ENCODE measurements at places on chromosomes 12 and 14. TPM values are rescaled to one million over a fixed set of nuclear protein-coding genes. Genes with fewer than 3 reads are reported as not detected.

The INHBC gene
- total RNA-seq = not detected

GRCh38 chr14:42715316-42715715 is 1108.6 kb downstream of the LRFN5 start:
- no peak for DNase-seq

DNA sequence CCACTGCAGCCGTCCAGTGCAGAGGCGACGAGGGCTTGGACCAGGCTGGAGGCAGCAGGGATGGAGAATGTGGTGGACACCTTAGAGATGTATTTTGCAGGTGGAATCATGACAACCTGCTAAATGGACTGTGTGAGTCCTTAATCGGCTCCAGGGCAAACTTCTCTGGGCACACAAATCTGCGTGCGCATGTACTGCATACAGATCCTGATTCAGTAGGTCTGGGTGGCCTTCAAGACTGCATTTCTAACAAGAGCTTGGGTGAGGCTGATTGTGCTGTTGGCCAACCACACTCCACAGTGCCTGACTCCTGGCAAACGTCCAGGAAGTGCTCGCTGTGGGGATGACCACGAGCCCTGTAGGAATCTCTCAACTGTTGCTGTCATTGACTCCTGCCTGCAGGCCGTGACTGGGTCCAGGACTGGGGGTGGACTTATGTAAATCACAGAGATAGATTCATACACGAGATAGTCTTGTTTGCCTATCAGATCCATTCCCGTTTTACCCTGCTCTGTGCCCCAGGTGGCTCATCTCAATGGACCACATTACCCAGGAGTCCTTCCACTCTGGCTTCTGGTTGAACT is 27.2 kb downstream of the JDP2 start:
- DNase-seq = no peak

The AMDHD1 gene
- total RNA-seq = 0.54 TPM

The DIO2 gene
- total RNA-seq = 0.05 TPM

The MYL2 gene
- not detected for total RNA-seq

GRCh38 chr12:23708185-23708837 is 241.2 kb downstream of the SOX5 start:
- DNase-seq = no peak

- no peak for DNase-seq
Observed at GRCh38 chr14:74763803-74764531, 851 bp downstream of the YLPM1 start.

DNA sequence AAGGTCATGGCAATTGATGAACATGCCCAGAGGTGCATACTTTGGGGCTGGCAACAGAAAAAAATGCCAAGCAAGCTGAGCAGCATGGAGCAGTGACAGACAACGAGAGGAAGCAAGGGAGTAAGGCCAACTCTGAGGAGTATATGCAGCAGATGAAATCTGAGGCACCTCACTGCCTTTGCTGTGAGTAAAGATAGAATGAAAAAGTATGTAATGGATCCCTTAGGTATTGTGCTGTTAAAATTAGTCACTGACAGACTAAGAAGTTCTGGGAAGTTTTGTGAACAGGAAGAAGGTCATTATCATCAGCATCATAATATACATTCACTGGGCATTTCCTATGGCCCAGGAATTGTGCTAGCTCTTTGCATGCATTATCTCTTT is 269.9 kb downstream of the DUSP6 start:
- no peak for DNase-seq

DNA sequence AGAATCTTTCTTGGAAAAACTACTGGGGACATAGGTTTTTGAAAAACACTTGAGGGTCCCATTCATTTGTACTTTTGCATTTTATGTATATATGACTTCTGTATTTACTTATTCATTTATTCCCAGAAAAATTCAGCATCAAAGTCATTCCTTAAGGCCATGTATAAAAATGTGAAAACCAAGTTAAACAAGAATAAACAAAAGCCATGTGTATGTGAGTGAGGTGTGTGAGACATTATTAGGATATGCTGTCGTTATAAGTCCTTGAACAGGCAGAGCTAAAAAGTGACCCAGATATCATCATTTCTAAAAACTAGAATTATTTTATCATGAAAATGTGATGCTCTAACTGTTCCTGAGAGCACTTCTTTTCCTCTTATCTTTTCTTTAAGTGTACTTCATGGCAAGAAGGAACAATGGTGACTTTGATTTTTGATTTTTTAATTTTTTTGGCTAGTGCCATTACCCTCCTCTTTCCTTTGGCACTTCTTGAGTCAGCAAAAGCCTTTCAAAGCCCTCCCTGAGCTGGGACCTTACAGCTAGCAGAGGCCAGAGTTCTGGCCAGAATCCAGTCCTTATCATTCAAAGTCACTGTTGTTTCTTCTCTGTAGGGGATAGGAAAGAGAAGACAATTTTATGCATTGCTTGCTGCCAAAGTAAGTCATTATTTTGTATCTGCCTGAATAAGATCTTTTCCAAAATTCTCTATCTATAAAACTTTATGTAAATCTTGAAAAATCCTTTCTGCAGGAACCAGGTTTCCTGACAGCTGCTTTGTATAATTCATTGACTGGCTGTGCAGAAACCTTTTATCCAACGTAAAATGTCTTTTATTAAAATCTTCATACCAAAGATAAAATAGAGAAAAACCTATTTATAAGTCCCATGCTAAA is 419.7 kb upstream of the PRICKLE1 start:
- DNase-seq = no peak

DNA sequence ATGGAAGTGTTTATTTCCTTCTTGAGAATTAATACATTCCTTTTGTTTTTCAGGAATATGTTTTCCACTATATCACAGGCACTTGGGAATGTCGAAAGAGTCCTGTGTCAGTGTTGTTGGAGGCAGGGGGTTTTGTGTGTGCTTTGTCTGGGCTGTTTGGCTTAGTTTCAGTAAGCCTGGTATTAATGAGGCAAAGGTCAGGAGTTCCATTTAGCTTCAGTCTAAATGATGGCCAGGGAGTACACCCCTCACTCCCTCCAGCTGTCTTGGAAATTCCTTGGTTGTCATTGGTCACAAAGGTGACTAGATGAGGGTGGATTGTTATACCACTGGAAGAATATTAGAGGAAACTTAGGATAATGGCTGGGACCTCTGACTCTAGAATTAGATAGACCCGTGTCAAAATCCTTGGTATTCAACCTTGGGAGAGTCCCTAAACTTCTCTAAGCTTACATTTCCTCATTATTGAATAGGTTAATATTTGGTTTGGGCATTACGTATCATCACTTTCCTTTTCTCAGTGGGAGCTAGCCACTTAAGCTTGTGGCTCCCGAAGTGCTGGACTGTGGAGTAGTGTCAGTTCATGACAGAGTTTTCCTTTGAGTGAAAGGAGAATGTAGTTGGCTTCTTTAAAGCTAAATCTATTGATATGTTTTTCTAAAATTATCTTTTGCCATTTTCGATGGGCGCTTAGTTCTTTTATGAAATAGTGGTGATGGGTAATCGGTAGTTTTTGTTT is 5.2 kb downstream of the FRS2 start:
- DNase-seq = no peak

The SLC2A3 gene
- 0.51 TPM for total RNA-seq

- DNase-seq = peak; percentile 68
Observed at GRCh38 chr14:92503756-92504491, 9.7 kb upstream of the RIN3 start.

DNA sequence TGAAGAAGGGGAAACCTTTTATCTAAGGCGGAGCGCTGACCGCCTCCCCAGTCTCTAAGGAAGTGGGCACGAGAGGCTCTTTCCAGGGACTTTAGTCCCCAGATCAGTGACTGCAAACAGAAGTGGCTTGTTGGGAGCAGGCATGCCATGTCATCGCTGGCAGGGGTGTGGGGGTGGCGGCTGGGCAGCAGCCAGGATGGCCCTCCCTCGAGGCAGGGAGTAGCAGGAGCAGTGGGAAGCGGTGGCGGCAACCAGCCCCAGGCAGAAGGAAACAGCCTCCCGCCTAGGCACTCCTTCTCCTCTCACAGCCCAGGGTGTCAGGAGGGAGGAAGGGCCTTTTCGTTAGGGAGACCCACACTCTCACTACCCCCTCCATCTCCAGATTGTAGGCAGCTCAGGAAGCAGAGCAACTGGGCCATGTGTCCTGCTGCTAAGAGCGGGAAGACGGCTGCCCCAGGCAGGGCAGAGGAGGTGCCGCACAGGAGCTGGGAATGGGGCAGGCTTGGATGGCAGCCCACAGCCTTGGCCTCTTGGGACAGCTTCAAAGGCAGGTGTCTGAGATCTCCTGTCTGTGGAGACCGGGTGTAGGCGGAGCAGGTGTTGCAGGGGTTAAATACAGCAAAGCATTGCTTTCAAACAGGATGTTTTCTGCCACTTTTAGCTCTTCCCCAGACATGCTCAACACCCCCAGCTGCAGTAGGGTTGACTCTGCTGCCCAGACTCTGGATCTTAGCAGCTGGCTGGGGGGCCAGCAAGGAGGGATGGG is 21.8 kb downstream of the VDR start:
- no peak for DNase-seq

The DBX2 gene
- not detected for total RNA-seq

- DNase-seq = no peak
Observed at GRCh38 chr12:106303202-106303820, 778 bp downstream of the TCP11L2 start.

GRCh38 chr14:29282169-29282568 is 515.6 kb downstream of the FOXG1 start:
- DNase-seq = no peak

The ABCD2 gene
- not detected for total RNA-seq

The PARPBP gene
- total RNA-seq = 14.3 TPM

DNA sequence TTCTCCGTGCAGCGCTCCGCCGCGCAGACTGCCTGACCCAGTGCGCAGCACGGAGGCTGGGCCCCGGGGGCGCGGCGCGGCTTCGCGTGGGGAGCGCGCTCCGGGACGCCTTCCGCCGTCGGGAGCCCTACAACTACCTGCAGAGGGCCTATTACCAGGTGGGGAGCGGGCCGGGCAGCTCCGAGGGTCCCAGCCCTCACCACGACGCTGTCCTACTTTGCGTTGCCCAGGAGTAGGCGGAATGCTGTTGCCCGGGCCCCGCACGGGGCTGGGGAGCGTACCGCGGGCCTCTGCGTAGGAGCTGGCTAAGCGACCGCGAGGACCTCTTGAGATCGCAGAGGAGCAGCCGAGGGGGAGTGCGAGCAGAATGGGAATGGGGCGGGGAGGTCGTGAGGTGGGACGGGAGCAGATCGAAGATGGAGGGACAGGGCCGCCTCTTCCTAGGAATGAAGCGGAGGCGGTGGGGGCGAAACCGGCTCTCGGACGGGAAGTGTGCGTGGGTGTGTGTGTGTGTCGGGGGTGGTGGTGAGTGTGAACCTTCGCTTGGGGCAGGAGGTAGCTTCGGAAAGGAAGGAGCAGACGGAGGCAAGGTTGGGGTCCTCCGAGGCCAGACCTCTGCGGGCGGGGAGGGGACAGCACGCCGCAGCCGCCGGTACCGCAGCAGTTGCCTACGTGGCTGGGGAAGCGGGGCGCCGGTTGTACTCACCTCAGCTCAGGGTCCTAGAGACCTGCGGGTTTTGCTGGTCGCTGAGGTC is 751 bp downstream of the P3H3 start:
- DNase-seq = no peak

DNA sequence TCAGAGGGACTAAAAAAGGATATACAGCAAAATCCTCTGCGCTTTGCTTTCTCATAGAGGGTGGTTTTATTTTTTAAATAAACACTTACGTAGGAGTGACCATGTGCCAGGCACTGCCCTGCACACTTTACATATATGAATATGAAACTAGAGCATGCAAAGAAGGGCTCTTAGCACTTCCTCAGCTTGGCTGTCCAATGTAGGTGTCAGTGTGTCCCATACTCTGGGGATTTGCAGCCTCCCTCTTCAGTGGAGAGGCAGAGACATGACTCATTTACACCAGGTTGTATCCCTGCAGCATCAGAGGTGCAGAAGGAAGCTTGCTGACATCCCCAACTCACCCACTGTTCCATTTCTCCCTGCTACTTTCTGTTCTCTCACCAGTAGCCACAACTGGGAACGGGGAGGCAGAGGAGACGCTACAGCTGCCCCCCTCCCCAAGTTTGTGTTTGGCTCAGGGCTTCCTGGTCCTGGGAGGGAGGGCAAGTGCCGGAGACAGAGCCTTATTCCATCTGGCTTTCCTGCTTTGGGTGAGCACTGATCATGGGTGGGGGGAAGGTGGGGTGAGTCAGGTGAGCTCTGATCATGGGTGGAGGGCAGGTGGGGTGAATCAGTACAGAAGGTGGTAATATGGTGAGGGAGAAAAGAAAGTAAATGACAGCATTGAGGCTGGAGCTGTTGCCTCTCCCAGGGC is 4.9 kb upstream of the KRT5 start:
- no peak for DNase-seq

DNA sequence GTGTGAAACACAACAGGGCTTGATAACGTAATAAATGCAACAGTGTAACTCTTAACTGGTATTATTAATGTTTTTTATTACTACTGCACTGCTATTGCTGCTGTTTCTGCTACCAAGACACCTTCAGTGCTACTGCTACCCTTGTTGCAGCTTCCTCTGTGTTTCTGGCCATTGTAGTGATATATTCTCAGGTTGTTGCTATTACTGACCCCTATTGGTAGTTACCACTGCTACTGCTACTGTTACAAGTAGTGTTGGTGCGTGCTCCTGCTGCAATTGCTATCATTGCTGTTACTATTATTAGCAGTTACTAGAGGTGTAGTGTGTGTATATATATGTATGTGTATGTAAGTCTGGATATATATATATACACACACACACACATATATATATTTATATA is 87.2 kb upstream of the PTPRB start:
- no peak for DNase-seq

The PAWR gene
- 142 TPM for total RNA-seq

- no peak for DNase-seq
Observed at GRCh38 chr12:109595321-109595902, 21.8 kb downstream of the MVK start.

DNA sequence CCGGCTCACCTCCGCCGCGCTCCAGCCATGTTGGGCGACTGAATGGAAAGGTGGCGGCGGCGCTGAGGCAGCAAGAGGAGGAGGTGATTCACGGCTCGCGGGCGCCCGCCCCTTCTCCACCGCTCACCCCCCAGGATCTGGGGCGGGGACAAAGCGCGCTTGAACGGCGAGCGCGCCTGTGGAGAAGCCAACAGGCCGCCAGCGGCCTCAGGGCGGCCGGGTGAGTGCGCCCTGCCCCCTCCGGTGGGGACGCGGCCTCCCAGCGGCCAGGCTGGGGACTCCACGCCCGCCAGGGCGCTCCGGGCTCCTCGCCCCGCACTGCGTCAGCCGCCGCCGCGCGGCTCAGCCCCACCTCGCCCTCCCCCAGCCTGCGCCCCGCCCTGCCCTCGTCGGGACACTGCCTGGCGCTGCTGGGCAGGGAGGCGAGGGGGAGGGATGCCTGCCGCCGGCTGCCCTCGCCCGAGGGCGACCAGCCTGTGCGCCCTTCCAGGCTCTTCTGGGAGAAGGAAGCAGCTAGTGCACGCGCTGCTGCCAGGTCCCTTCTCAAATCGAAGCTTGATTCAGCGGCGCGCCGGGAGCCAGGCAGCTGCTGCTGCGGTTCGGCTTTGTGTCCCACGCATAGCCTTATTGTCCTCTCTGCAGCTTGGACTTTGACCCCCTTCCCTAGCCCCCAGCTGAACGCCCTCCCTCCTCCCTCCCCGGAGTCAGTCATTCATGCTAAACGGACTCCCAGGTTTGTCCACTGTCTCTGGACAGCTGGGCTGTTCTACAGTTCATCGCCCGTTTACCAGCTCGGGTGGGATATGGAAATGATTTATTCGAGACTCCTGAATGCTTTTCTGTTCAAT is at the start of gene KIF21A:
Gene KIF21A, minus strand, starts transcription at position 40 of the 848 bp plus-strand sequence. CDS start 150 bp downstream, outside the sequence.
- DNase-seq = peak; percentile 80

The KRT72 gene
- total RNA-seq = not detected

The RPS6KA5 gene
- total RNA-seq = 2.6 TPM

- no peak for DNase-seq
Observed at GRCh38 chr12:46168426-46168825, 100.4 kb downstream of the SLC38A1 start.

The LTBP2 gene
- total RNA-seq = 69.8 TPM

- DNase-seq = no peak
Observed at GRCh38 chr14:101502761-101503392, 58.4 kb upstream of the DIO3 start.
